ENCODE measurements at places on chromosomes 4 and X.
A peak's percentile ranks its signal among the peaks of the same experiment; 100 is the strongest.

DNA sequence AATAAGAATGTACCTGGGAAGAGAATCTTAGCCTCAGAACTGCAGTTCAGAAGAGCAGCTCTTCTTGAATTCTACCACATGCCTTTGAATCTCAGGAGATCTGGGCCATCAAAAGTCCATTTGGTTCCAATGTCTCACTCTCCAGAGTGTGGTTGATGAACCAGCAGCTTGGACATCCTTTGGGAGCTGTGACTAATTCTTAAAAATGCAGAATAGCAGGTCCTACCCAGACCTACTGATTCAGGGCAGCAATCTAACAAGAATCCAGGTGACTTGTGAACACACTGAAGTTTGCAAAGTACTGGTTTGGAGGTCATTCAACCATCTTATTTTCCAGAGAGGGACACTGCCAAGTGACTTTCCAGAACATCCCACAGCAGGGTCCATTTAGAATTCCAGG, 244.7 kb downstream of the PACRGL start:
- no peak for ATAC-seq

DNA sequence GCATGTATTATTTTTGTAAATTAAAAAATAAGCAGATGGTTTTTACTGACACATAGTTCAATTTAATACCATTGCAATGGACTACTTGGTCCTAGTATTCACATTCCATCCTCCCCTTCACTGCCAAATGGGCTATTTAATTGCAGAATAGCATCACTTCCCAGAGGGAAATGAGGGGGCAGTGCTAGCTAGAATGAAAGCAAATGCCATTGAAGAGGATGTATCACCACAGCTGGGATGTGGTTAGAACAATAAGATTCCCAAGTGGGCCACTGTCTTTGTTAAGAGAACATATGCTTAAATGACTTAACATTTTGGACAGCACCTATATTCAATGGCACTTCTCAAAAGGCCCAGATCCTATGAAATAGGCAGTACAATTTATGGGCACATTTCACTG, 224.7 kb downstream of the RBMX2 start:
- no peak for ATAC-seq

GRCh38 chr4:2745981-2746806, 9.9 kb downstream of the TNIP2 start:
- ATAC-seq, result peak; percentile 93

DNA sequence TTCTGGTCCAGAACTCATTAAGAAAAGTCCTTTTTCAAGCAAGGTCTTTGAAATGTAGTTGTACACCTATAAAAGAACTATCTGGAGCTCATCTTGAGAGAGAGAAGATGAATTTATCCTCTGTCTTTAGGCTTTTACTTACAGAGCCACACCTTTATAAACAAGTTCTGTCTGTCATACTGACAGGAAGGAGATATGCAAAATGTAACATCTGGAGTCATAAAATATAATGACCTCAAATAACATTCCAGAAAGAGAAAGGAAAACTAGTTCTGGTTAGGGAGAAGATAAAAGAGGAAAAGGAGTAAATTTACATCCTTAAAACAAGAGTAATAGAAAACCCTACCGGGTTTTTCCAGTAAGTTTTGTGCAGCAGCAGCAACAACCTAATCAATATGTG, 1.3 kb downstream of the INPP4B start:
- ATAC-seq, result no peak

DNA sequence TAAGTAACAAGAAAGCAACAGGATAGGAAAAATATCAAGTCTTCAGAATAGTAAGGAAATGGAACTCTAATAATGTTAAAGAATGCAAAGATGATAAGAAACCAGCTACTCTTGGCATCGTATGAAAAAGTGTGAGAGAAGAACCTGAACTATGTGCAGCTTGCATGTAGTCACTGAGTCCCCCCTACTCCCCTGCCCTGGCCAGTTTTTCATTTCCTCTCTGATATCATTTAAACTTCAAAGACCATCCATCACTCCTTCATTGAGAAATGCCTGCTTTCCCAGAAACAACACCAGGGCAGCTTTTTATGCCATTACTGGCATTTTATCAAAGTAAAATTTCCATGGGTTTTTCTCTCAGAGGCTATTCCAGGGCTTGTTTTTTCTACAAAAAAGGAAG, 28.1 kb downstream of the INPP4B start:
- no peak for ATAC-seq

- no peak for ATAC-seq
These were observed 163.3 kb upstream of the RASGEF1B start for GRCh38 chr4:81634766-81635549.

DNA sequence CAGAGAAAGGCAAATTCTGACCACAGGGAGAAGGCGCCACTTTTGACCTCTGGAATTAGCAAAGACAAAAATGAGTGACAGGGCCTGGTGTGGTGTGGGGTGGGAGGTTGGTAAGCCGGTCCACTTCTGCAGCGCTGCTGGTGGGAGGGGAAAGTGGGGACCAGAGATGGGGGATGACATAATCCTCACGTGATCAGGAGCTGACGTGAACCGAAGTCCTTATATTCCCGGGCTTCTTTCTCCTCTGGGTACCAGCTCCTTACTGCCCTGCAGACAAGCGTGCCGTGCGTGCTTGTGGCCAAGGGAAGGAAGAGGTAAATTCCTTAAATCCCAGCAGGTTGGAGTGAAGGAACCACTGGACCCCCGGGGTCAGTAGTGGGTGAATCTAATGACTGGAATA, at the start of gene TCEAL7:
Gene TCEAL7 (plus strand): TSS at position 249 of the 400 bp plus-strand sequence. CDS start 1,165 bp downstream, outside the sequence.
- no peak for ATAC-seq

GRCh38 chr4:113478032-113478431, 283.5 kb downstream of the CAMK2D start:
- ATAC-seq, result no peak

GRCh38 chr4:99651811-99652485, 5.7 kb downstream of the C4orf54 start:
- ATAC-seq, result no peak

- no peak for ATAC-seq
These were observed 2.9 kb downstream of the RAPGEF2 start for GRCh38 chr4:159105761-159106243.

DNA sequence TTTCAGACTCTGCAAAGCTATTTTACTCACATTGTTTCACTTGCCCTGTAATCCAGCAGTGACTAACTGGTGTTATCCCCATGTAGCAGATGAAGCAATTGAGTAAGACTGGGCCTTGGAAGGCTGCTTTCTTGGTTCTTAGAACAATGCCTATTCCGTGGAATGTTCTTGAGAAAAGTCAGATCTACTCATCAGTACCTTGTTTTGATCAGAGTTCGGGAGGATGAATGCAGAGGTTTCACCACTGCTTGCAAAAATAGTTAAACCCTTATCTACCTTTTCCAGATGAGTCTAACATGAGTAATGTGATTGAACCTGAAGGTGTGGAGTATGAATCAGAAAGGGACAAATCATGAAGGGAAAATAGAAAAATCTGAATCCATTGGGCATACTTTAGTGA, 1.8 kb downstream of the MAOB start:
- ATAC-seq, result peak; percentile 40

DNA sequence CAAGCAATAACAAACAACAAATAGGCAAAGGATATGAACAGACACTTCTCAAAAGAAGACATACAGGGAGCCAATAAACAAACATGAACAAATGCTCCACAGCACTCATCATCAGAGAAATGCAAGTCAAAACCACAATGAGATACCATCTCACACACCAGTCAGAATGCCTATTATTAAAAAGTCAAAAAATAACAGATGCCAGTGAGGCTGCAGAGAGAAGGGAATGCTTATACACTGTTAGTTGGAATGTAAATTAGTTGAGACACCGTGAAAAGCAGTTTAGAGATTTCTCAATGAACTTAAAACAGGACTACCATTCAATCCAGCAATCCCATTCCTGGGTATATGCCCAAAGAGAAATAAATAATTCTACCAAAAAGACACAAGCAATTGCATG, 129.8 kb upstream of the MAGEB2 start:
- no peak for ATAC-seq

GRCh38 chr4:17535242-17535641, 20.3 kb downstream of the CLRN2 start:
- ATAC-seq, result no peak

DNA sequence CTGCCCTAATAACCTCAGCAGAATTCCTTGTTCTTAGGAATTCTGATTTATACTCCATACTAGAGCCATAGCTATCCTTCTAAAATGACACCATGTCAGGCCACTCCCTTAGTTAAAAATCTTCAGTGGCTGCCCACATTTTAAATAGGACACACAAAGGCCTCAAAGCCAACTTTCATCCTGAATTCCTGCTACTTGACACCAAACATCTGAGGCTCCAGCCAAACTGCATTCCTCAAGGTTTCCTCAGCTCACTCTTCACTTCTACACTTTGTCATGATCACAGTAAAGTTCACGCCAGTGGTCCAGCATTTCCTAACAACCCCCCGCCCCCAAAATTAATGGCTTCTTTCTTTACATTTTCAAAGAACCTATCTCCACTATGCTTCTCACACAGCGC, 124.3 kb downstream of the ADGRA3 start:
- ATAC-seq, result no peak

GRCh38 chr4:110371016-110371770, 104.8 kb upstream of the ENPEP start:
- ATAC-seq, result no peak

DNA sequence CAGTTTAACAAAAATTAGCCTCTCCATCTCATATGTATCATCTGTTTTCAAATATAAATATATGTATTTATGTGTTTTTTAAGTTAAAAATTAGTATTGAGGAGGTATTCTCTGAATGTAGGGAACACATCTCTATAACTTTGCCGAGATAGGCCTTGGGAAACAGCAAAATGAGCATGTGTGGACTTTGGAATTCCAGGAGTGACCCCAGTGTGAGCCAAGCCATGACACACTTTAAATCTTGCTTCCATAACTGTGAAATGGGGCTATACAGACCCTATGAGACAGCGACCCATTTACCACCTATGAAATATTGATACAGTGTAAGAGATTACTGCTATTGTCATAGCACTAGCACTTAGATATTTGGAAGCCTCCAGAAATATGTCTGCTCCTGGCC, 58.8 kb downstream of the FRMPD4 start:
- no peak for ATAC-seq
